Activated T-helper 1 cell treated with anti-CD3 and anti-CD28 coated beads, Interleukin-12 subunit alpha, Interleukin-12 subunit beta, Interleukin-2, Interleukin-4 antibody, amounts not matched to agents 30 ng/mL and 10 ng/mL and 1 ng/mL, durations not matched to agents 14 hours and 24 hours and 36 hours (primary cell): ENCODE measurements at places on chromosomes 5 and 9. TPM values are rescaled to one million over a fixed set of nuclear protein-coding genes. Genes with fewer than 3 reads are reported as not detected.
A peak's percentile ranks its signal among the peaks of the same experiment; 100 is the strongest.

EGFLAM gene
- total RNA-seq = not detected in 2 replicates

DNA sequence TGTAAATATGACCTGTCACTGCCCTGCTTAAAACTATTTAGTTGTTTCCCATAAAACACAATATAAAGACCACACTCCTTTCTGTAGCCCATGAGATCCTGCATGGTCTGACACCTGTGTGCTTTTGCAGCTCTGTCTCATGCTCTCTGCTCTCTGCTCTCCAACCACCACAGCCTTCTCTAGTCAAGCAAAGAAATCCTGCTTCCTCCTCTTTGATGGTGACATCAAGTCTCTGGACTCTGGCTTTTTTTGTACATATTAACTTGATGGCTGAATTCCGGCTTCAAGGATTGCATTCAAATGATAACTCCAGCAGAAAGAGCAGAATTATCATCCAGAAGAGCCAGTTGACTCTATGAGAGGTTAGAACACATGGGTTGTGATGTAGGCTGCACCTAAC, 58.2 kb downstream of the CHSY3 start:
- H3K4me1 ChIP-seq = no peaks in the 10 kb centered on the region
- no peak for DNase-seq
- H3K27me3 ChIP-seq = peaks cover 2% of the 10 kb centered on the region
- no peak overlapping the region for H3K27ac ChIP-seq
- H3K36me3 ChIP-seq = no peaks in the 10 kb centered on the region

UAP1L1 gene
- 13.9 and 14.9 TPM in 2 replicates for total RNA-seq

GRCh38 chr9:34675869-34676268, 13.4 kb upstream of the CCL27 start:
- no peaks in the 10 kb centered on the region for H3K4me1 ChIP-seq
- no peak for DNase-seq
- H3K27me3 ChIP-seq = peaks cover 4% of the 10 kb centered on the region
- H3K36me3 ChIP-seq = no peaks in the 10 kb centered on the region
- no peak overlapping the region for H3K4me3 ChIP-seq

DNA sequence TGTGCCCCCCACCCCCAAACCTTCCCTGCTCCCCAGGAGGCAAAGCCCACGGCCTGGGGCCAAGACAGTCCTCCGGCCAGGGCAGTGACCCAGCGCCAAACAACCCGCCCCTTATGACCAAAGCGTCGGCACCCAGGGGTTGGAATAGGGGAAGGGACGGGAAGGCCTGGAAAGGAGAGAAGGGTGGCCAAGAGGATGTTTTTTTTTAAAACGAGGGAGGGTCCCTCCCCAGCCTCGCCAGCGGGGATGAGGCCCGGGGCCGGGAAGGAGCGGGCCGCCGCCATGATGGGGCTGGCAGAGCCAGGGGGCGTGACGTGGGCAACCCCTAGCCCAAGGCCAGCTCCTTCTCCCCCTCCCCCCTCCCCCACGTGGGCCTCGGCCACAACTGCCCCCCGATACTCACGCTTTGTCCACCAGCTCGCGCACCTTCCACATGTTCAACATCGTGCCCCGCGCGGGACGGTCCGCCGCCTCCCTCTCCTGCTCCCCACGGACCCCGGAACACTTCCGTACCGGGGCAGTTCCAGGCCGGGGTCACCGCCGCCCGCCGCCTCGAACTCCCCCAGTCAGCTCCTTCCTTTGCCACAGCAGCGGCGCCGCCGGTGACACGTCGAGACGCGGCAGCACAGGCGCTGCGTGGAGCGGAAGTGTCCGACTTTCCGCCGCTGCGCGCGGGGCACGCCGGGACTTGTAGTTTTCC, at the start of gene CLINT1:
Gene CLINT1, minus strand, starts transcription at position 619 of the 700 bp plus-strand sequence. Its CDS starts 175 bp downstream, at position 444.
- peak within 1 kb of the TSS; percentile 90 for H3K4me3 ChIP-seq
- peaks cover 71% of the 10 kb centered on the region for H3K4me1 ChIP-seq
- no peaks in the 10 kb centered on the region for H3K27me3 ChIP-seq
- peaks cover 12% of the 10 kb centered on the region for H3K36me3 ChIP-seq
- H3K27ac ChIP-seq = peak within 1 kb of the TSS; percentile 92

CDC25C gene
- 5.3 and 5.6 TPM in 2 replicates for total RNA-seq

GRCh38 chr5:163773226-163773625, 267.8 kb downstream of the MAT2B start:
- no peaks in the 10 kb centered on the region for H3K27me3 ChIP-seq
- DNase-seq = no peak
- no peaks in the 10 kb centered on the region for H3K4me1 ChIP-seq
- H3K27ac ChIP-seq = no peak overlapping the region
- H3K4me3 ChIP-seq = no peak overlapping the region

DNA sequence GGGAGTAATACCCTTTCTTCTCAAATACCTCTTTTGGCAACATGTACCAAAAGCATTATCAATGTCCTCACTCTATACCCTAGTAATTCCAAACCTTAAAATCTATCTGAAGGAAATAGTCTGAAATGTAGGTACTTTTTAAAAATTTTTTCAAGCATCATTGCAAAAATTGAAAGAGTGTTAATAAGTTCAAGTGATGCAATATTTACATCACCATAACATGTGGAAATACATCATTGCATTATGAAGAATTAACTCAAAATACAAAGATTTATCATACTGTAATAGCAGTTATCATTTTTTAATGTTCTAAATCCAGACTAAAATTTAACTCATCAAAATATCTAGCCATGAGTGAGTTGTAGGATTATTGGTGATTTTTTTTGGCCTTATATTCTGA, 123.1 kb downstream of the DENND1A start:
- H3K4me1 ChIP-seq = no peaks in the 10 kb centered on the region
- H3K36me3 ChIP-seq = no peaks in the 10 kb centered on the region
- no peaks in the 10 kb centered on the region for H3K27me3 ChIP-seq
- DNase-seq = no peak
- no peak overlapping the region for H3K4me3 ChIP-seq

GNG10 gene
- total RNA-seq = 30.7 and 35.4 TPM in 2 replicates

DNA sequence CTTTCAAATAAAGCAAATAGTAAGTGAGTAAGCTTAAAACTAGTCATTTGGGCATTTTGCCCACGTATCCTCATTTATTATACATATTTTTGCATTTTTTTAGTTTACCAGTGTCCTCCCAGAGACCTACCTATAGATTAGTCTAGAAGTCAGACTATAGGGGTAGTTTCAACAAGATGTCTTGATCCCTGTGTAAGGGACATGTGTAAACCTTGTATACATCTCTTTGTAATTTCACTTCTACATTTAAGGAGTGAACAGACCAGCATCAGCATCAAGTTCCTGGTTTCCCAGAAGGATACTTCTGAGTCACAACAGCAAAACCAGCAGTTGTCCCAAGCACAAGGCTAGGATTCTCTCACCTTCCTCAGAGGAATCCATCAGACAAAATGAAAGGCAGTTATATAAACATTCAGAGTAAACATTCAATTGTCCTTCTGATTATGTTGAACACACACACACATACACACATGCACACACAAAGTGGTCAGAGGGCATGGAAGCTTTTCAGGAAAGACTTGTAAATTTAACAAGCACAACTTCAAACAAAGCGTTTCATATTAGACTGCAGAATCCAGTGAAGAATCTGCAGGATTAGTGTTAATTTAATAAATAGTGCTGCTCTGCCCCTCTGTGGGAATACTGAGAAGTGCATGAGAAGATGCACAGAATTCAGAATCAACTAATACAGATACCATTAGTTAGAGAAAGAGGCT, 55.4 kb downstream of the HINT1 start:
- peak; percentile 11 for DNase-seq
- H3K27me3 ChIP-seq = no peaks in the 10 kb centered on the region
- H3K27ac ChIP-seq = no peak overlapping the region
- H3K4me1 ChIP-seq = peaks cover 17% of the 10 kb centered on the region

SIT1 gene
- total RNA-seq = 86.6 and 90.5 TPM in 2 replicates

DNA sequence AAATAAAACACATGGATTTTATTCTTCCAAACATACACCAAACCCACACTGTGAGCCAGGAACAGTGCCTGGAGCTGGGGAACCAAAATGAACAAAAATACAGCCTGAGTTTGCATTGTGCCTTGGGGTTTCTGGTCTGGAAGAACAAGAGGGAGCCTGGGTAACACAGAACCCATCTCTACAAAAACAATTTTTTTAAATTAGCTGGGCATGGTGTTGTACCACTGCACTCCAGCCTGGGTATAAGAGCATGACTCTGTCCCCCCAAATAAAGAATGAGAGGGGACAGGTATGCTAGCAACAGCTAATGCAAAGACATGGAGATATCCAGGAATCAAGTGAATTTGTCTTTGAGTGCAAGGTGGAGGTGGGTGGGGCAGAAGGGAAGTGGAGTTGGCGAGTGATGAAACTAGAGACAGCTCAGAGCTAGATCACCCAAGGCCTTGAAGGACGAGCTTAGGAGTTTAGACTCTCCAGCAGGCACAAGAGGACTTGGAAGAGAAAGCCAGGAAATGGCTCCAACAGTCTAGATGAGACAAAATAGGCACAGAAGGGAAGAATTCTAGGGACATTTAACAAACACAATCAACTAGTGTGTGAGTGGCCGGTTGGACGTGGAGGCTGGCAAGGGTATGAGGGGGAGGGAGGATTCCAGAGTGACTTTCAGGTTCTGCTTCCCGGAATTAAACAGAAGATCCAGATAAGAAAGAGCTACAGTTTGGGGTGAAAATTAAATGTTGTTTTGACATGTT, 47.4 kb downstream of the FNBP1 start:
- peaks cover 65% of the 10 kb centered on the region for H3K4me1 ChIP-seq
- DNase-seq = no peak
- H3K27me3 ChIP-seq = no peaks in the 10 kb centered on the region
- peak overlapping the region; percentile 76 for H3K4me3 ChIP-seq
- H3K36me3 ChIP-seq = peaks cover 49% of the 10 kb centered on the region

GRCh38 chr5:126402621-126403555, 20.3 kb upstream of the GRAMD2B start:
- H3K27me3 ChIP-seq = peaks cover 14% of the 10 kb centered on the region
- H3K4me1 ChIP-seq = no peaks in the 10 kb centered on the region
- no peak overlapping the region for H3K27ac ChIP-seq

PCDHGC5 gene
- not detected in 2 replicates for total RNA-seq

DNA sequence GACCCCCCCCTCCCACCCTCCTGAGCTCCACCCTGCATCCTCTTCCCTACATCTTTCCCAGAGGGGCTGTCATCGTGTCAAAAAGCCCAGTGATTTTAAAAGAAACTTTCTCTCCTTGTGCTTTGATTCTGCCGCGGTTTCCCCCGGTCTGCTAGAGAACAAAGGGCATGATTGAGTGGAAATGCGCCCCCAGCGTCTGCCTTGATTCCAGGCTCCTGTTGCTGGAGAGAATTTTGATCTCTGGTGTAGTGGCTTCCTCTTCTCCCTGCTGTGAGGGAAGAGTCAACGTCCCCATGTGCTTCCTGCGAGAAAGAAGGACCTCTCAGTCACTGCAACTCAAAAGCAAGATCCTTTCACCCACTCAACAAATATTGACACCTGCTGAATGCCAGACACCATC, 61.9 kb upstream of the RAPGEF1 start:
- H3K27ac ChIP-seq = no peak overlapping the region
- H3K36me3 ChIP-seq = no peaks in the 10 kb centered on the region
- no peaks in the 10 kb centered on the region for H3K4me1 ChIP-seq
- no peak for DNase-seq
- H3K27me3 ChIP-seq = peaks cover 17% of the 10 kb centered on the region
- H3K4me3 ChIP-seq = no peak overlapping the region

- H3K27me3 ChIP-seq = peaks cover 15% of the 10 kb centered on the region
- peak overlapping the region; percentile 84 for H3K27ac ChIP-seq
- no peak for DNase-seq
- H3K36me3 ChIP-seq = no peaks in the 10 kb centered on the region
These were observed 233.8 kb upstream of the TMEM161B start for GRCh38 chr5:88502179-88503040.

GRCh38 chr5:39073767-39074016, 507 bp downstream of the RICTOR start:
- DNase-seq = no peak
- peaks cover 48% of the 10 kb centered on the region for H3K4me1 ChIP-seq
- peak overlapping the region; percentile 91 for H3K27ac ChIP-seq

MCIDAS gene
- total RNA-seq = 0.10 TPM in 1 of 2 replicates, not detected in the other

DNA sequence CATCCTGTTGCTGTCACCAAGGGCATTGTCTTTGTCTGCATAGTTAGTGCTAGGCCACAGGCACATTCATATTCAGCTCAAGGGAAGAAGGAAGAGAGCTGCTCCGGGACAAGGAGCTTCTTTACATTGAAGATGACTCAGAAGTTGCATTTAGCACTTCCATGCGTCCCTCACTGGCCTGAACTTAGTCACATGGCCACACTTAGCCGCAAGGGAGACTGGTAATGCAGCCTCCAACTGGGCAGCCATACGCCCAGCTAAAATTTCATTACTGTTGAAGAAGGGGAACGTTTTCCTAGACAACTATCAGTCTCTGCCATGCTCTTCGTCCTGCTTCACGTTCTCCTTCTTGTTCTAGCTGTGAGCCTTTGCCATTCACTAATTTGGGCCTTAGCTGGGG, 20.0 kb downstream of the ACTL7B start:
- peaks cover 9% of the 10 kb centered on the region for H3K4me1 ChIP-seq
- DNase-seq = no peak

DNA sequence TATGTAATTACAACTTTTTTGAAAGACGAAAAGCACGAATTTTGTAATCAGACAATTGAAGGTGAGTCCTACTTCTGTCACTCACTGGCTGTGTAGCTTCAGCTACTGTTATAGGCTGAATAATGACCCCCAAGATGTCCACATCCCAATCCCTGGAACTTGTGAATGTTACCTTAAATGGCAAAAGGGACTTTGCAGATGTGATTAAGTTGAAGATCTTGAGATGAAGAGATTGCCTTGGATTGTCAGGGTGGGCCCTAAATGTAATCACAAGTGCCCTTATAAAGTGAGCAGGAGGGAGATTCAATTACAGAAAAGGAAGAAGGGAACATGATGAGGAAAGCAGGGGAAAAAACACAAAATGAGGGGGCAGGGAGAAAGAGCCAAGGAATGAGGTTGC, 326.2 kb upstream of the MSX2 start:
- H3K36me3 ChIP-seq = no peaks in the 10 kb centered on the region
- no peaks in the 10 kb centered on the region for H3K27me3 ChIP-seq
- no peak overlapping the region for H3K27ac ChIP-seq
- DNase-seq = no peak

DNA sequence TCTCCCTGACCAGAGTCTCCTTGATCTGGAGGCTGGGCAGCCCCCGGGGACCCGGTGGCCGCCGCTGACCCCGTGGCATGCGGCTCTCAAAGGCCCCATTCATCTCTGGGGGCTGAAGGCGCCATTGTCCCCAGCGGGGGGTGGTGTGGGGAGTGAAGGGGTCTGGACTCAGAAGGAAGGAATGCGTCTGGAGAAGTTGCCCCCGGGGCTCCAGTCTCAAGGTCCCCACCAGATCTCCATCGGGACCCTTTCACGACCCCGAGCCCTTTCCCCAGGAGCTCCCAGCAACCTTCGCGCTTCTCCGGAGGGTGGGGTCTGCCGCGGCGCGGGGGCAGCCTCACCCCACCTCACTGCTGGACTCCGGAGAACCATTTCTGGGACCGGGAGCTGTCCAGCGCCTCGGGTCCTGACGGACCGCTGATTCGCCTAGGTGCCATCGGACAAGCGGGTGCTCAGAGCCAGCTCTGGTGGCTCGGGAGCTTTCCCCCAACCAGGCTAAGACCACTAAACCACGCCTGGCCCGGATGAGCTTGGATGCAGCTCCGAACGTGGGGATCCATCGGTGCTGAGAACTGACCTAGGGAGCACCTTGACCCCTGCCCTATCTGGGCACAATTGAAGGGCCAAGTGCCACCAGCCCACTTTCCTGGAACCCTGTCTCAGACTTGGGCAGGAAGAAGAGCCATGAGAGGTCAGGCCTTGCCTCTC, 5.1 kb upstream of the PCDH1 start:
- DNase-seq = no peak
- H3K4me1 ChIP-seq = peaks cover 15% of the 10 kb centered on the region
- H3K36me3 ChIP-seq = no peaks in the 10 kb centered on the region
- no peak overlapping the region for H3K4me3 ChIP-seq
